ENCODE measurements at places on chromosomes 7 and 10. TPM values are rescaled to one million over a fixed set of nuclear protein-coding genes. Genes with fewer than 3 reads are reported as not detected.

STAG3 gene
- total RNA-seq = 0.28 TPM

SMO gene
- total RNA-seq = 33.5 TPM

MMRN2 gene
- total RNA-seq = 1.7 TPM

MET gene
- total RNA-seq = 12.9 TPM

SUGCT gene
- 14.9 TPM for total RNA-seq

CYP2C8 gene
- not detected for total RNA-seq

TFEC gene
- under 0.01 TPM for total RNA-seq

DYNC1I1 gene
- 0.83 TPM for total RNA-seq

LIPA gene
- 64.1 TPM for total RNA-seq

GLI3 gene
- total RNA-seq = 5.1 TPM

CDK13 gene
- 58.1 TPM for total RNA-seq

EEPD1 gene
- total RNA-seq = 6.8 TPM

MYO1G gene
- under 0.01 TPM for total RNA-seq

PPP1R17 gene
- total RNA-seq = not detected

MOSPD3 gene
- 4.1 TPM for total RNA-seq

TUBB8 gene
- under 0.01 TPM for total RNA-seq

FMC1 gene
- 16.6 TPM for total RNA-seq

AASS gene
- total RNA-seq = 37.8 TPM

TBC1D12 gene
- 11.7 TPM for total RNA-seq

CRPPA gene
- 1.8 TPM for total RNA-seq

CRTAC1 gene
- not detected for total RNA-seq

JAZF1 gene
- 12.2 TPM for total RNA-seq

PAX4 gene
- total RNA-seq = not detected

LRIT2 gene
- not detected for total RNA-seq

NPFFR1 gene
- not detected for total RNA-seq

CYTH3 gene
- total RNA-seq = 32.1 TPM

FANK1 gene
- total RNA-seq = 10.0 TPM

HECW1 gene
- total RNA-seq = 3.1 TPM

TUBAL3 gene
- total RNA-seq = not detected

CHN2 gene
- 0.71 TPM for total RNA-seq

HOXA7 gene
- total RNA-seq = 1.6 TPM

BUB3 gene
- total RNA-seq = 112 TPM

NET1 gene
- 8.8 TPM for total RNA-seq

VIPR2 gene
- total RNA-seq = 0.85 TPM

IFIT1B gene
- not detected for total RNA-seq

FEZF1 gene
- not detected for total RNA-seq

TMEM273 gene
- under 0.01 TPM for total RNA-seq

GRID1 gene
- total RNA-seq = 0.09 TPM

PTN gene
- total RNA-seq = 27.8 TPM

KDM7A gene
- total RNA-seq = 4.8 TPM

ITPRID1 gene
- not detected for total RNA-seq

AQP1 gene
- 1.00 TPM for total RNA-seq

HOXA11 gene
- 9.6 TPM for total RNA-seq

PRSS2 gene
- total RNA-seq = not detected

THAP5 gene
- 21.3 TPM for total RNA-seq

PRF1 gene
- under 0.01 TPM for total RNA-seq

KCND2 gene
- total RNA-seq = 4.0 TPM

GHRHR gene
- not detected for total RNA-seq

PAPOLB gene
- total RNA-seq = 0.14 TPM
